ENCODE measurements at places on chromosomes 12 and 14. TPM values are rescaled to one million over a fixed set of nuclear protein-coding genes. Genes with fewer than 3 reads are reported as not detected.
A peak's percentile ranks its signal among the peaks of the same experiment; 100 is the strongest.

- peaks cover 1% of the 10 kb centered on the region for H3K4me1 ChIP-seq
- no peak overlapping the region for H3K27ac ChIP-seq
- no peak for DNase-seq
- no peaks in the 10 kb centered on the region for H3K27me3 ChIP-seq
Measured at GRCh38 chr12:114269153-114269552, 136.8 kb downstream of the TBX5 start.

DNA sequence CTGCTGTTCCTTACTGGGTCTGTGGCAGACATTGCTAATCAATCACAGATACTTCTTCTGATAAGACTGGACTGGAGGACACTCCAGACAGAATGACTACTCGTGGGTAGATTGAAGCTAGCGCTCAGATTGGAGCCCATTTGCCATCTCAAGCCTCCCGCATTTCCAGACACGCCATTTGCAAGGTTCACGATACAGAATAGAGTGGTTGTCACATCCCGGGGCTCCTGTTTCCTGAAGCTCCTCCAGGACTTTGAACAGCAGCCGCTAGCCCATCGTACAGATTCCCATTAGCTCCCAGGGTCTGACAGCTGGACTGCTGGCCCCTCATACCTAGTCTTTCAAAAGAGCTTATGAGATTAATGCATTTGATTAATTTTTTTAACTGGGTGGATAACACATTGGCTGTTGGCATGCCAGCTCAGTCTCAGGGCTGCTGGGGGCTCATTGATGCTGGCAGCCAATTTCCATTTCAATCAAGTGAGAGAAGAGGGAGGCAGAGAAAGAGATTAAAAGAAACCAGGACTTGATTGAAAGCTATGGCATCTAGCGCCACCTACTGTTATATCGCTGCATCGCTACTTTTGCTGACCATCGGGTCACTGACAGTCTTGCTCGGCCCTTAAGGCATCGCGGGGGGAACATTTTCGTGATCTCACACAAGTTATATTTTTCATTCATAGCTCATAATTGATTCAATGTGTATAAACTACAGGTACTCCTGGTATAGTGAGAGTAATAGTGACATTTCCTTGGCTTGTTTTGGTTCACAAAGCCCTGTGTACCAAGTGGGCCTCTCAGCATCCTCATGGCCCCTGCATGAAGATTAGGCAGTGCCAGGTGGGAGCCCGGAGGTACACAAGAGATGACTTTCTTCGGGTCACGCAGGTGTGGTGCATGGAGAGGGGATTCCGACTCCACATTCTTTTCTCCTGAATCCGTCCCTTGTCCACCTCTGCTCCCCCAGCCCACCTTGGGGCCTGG, 78.6 kb downstream of the CCDC60 start:
- peaks cover 2% of the 10 kb centered on the region for H3K27me3 ChIP-seq
- no peaks in the 10 kb centered on the region for H3K36me3 ChIP-seq
- H3K4me1 ChIP-seq = no peaks in the 10 kb centered on the region
- peak; percentile 62 for DNase-seq

- H3K27me3 ChIP-seq = no peaks in the 10 kb centered on the region
- H3K27ac ChIP-seq = no peak overlapping the region
- H3K4me1 ChIP-seq = no peaks in the 10 kb centered on the region
- DNase-seq = no peak
Measured at GRCh38 chr12:123943816-123944215, 28.8 kb downstream of the CCDC92 start.

DNA sequence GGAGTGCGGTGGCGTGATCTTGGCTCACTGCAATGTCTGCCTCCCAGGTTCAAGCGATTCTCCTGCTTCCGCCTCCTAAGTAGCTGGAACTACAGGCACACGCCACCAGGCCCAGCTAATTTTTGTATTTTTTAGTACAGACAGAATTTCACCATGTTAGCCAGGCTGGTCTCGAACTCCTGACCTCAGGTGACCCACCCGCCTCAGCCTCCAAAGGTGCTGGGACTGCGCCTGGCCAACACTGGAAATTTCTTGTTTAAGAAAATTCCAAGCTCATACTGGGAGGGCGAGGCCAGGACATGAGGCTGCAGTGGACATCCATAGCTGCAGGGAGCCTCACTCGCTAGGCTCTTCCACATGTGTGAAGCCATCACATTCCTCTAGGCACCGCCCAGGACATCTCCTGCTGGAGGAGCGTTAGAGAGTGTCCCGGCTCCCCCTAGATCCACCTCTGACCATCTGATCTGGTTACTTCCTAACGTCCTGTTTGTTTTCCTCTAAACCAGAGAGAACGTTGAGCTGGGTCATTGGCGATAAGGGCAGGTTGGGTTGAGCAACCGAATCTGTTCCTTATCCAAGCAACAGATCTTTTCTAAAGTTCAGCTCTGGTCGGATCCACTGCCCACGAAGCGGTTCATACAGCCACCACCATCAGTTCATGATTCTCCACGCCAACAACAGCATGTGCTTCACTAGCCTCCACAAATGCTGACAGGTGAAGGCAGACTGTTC, 108.2 kb upstream of the MED13L start:
- peaks cover 3% of the 10 kb centered on the region for H3K4me1 ChIP-seq
- no peak for DNase-seq

DNA sequence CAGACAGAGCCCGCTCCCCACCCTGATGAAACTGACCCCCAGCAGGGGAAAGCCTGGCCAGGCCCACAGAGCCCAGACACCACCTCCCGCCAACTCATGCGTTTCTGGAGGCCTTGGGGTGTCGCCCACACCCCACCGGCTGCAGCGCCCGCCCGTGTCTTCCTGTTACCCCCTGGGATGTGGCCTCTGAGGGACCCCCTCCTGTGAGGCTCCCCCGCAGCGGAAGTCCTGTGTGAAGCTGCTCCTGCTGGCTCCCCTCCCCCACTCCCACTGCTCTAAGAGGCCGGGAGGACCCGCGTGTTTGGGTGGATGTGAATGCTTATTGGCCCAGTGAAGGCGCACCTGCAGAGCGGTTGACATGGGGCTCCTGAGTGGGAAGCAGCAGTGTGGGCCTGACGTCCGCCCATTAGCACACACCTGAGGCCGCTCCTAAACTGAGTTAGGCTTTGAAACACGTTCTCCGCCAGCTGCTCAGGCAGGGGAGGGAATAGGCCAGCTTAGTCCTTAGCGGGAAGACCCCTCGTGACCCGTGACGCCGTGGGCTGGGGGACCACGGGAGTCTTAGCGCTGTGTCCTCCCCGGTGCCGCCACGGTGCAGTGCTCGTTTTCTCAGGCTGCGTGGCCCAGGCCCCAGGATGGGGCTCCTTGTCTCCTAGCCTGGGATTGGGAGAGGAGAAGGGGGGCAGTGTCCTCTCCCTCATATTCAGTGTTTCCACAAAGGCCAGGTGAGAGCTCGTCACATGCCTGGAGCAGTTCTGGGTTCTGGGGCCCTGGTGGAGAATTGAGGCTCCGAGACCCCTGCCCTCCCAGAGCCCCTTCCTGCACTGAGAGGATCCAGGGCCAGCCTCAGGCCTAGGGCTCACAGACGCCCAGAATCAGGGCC, 323.4 kb upstream of the SFSWAP start:
- no peak overlapping the region for H3K27ac ChIP-seq
- DNase-seq = no peak
- no peaks in the 10 kb centered on the region for H3K36me3 ChIP-seq

- H3K27me3 ChIP-seq = no peaks in the 10 kb centered on the region
- H3K4me1 ChIP-seq = no peaks in the 10 kb centered on the region
- H3K4me3 ChIP-seq = no peak overlapping the region
- DNase-seq = no peak
Measured at GRCh38 chr12:75137896-75138295, 71.7 kb downstream of the KCNC2 start.

DNA sequence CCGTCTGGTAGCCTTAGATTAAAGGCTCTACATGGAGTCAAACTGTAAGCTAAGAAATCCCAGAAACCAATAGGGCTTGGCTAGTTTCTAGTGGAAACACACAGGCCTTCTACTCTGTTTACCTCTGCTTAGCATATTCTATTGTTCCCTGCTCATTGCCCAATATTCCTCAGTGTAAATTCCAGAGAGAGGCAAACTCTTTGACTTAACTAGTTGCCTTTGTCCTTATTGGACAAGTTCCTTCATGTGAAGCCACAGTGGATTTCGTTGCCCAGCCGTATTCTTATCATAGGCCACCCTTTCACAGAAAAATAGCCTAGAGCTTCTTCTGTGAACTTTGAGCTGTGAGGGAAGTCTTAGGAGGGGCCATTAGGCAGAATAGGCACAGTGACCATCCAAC, 186.1 kb downstream of the PLCZ1 start:
- no peak overlapping the region for H3K27ac ChIP-seq
- no peak overlapping the region for H3K4me3 ChIP-seq
- DNase-seq = no peak
- H3K4me1 ChIP-seq = no peaks in the 10 kb centered on the region
- H3K36me3 ChIP-seq = no peaks in the 10 kb centered on the region
- no peaks in the 10 kb centered on the region for H3K27me3 ChIP-seq

Gene NUAK1
- total RNA-seq = 28.2 TPM

Gene RNASE7
- total RNA-seq = not detected

Gene LRFN5
- 5.5 TPM for total RNA-seq

Gene KRT2
- total RNA-seq = not detected

Gene DENND5B
- total RNA-seq = 19.7 TPM

Gene ATL1
- total RNA-seq = 11.0 TPM

Gene PLEKHH1
- 1.6 TPM for total RNA-seq

Measured in aorta (tissue), 5 donors.